ENCODE measurements at places on chromosomes 4 and X.

- no peak for DNase-seq
Measured at GRCh38 chr4:177957596-177958360, 515.5 kb upstream of the AGA start.

DNA sequence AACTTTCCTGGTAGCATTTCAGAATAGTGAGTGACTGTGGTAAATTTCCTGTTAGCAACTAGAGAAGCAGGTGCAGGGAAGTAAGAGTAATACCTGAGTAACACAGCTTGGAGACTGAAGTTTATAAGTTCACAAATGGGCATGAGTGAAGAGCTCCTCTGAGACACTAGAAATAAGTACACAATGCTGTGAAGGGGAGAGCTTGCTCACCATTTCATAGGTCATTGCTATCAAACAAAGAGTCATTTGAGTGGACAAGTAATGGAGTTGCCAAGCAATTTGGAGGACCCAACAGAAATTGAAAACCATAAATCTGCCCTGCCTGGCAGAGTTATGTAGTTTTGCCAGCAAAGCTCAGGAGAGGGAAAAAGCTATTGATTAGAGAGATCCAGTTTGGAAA is 523.6 kb downstream of the TRAM1L1 start:
- no peak for DNase-seq

DNA sequence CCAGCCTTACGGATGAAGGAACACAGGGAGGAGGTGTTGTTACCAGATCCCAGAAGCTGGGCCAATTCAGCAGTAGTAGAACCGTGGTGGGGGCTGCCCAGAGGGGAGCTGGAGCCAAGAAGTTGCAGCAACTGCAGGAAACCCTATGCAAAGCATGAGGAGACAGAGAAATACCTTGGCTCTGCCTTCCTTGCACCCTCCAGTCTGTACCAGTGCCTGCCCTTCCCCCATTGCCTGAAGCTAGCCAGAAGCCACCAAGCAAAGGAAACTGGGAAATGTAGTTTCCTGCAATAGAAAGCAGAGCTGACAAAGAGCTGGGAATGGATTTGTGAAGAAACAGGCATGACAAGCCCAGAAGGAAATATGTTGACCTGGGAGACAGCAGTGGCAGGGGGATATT is 108.7 kb upstream of the FUNDC1 start:
- no peak for DNase-seq

DNA sequence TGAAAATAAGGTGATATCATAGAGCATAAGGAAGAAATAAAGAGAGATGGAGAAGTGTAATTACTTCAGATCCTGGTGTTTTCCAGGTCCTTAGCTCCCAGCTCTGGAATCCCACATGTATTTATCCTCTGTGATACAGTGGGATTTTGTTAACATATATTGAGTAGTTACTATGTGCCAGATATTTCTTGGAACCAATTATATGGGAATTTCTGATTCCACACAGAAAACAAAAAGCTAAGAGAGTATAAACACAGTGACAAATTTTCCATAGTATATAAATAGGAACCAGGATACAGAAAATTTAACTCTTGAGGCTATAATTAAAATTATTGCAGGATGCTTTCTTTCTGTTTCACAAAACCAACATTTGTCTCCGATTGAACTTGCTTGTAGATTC is 1067.5 kb downstream of the PCDH7 start:
- DNase-seq: no peak

DNA sequence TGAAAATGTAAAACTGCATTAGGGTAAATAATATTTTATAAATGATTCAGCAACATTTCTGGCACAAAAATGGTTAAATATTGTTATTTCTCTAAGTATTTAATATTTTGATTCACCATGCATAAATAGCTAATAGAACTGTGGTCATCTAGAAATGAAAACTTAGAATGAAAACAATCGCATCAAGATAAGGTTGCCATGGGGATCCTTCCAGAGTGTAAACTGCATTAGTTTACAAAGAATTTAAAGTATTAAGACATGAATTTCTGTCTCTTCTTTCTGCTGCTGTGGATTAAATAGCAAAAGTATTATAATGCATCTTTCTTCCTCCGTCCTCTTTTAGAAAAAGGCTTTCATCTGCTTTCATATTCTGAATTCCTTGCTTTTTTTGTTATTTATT is 1064.6 kb upstream of the SLIT2 start:
- DNase-seq: no peak

DNA sequence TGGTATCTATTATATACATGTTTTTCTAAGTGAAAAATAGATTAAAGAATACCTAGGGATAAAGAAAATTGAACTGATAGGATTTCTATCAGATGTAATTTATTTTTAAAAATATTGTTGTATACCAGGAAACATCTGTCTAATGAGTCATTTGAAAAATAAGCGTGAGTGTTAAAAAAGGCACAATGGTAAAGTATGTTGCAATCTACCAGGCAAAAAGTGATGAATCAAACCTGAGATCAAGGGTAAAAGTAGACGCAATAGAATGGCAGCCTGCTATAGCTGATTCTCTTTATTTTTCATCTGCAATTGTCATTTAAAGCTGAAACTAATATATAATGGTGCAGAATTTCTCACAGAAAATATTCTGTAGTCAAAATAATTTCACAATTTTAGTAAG is 1119.6 kb downstream of the PCDH18 start:
- no peak for DNase-seq

GRCh38 chrX:49753691-49754090 is 57.9 kb upstream of the PAGE1 start:
- DNase-seq: no peak

GRCh38 chrX:85004255-85004654 is 578 bp downstream of the APOOL start:
- DNase-seq: no peak

GRCh38 chr4:39568805-39569204 is 41.6 kb upstream of the UGDH start:
- DNase-seq: no peak

DNA sequence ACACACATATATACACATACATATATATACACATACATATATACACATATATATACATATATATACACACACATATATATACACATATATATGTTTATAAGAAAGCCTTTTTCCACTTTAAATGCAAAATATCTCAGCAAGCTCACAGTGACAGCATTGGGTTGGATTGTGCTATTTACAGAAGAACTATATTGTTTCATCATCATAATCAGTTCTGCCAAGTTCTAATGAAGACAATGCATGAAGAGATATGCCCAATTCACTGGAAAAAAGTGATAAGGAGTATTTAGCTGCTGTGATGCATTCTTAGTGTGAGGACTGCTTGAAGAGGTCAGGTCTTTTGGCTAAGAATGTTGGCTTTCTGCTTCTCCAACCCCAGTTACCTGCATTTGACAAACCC is 54.4 kb downstream of the RNF150 start:
- no peak for DNase-seq

DNA sequence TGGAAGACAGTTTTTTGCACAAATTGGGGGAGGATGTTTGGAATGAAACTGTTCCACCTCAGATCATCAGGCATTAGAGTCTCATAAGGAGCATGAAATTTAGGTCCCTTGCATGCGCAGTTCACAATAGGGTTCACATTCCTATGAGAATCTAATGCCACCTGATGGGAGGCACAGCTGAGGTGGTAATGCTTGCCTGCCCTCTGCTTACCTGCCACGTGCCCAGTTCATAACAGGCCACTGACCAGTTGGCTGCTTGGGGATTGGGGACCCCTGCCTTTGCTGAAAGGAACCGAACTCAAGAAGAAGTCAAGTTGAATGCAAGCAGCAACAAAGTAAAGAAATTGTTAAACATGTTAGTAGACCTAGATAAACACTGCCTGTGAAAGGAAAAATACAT is 4.6 kb upstream of the HSPA4L start:
- no peak for DNase-seq

DNA sequence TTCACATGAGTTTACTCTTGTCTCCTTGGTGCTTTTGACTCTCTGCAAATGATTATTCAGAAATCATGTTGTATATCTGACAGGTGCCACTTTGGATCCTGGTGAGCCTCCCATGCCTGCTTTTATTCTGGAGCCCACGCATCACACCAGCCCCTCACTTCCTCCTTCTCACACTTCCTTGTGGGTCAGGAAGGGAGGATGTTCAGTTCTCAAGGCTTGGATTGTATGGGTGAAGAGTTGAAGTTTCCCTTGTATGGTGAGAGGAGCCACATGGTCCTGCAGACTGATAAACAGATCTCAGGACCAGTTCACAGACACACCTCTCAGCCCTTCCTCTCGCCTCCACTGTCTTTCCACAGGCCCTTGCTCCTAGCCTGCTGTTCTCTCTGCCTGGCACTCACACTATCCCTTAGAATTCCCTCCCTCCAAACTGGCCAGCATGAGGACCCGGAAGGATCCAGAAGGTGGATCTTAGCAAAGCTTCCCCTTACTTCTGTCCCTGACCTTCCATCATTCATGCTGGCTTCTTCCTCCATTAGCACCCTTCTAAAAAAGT is 92.1 kb downstream of the STK32B start:
- no peak for DNase-seq

DNA sequence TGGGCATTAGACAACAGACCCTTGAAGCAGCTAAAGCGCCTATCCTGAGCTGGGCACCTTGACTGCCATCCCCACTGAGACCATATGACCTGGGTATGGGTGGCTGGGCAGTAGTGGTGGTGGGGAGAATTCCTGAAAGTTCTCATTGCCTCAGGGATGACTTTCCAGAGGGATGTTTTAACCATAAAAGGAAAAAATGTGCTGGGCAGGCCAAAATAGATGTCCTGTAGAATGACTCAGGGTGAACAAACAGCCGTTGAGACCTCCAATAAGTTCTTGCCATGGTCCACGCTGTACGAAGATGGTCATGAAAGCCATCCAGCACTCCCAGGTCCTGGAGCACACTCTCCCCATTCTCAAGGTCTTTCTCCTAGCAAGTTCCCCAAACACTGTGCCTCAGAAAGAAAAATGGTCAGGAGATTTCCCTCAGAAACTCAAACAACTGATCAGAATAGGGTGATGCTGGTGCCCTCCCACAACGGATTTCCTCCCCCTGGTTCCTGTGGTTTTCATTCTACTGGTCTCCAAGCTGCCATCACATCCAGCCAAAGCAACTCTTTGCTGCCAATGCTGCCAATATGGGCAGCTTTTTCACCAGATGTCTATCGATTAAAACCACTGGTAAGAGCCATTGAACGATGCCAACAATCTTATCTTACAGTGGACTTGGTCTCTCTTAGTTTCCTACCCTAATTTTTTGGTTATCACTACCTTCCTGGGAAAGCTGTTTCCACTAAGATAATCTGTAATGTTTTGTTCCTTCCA is 11.2 kb downstream of the CDKN2AIP start:
- DNase-seq: no peak

DNA sequence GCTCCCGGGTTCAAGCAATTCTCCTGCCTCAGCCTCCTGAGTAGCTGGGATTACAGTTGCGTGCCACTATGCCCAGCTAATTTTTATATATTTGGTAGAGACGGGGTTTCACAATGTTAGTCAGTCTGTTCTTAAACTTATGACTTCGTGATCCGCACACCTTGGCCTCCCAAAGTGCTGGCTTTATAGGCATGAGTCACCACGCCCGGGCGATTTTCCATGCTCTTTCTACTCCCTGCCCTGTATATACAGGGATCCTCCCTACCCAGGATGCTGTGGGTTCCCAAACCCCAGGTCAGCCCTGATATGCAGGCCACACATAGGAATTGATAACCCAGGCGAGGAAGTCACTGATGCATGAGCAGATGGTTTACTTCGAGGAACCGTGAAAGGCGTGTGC is 31.4 kb downstream of the SSX5 start:
- no peak for DNase-seq

- no peak for DNase-seq
Measured at GRCh38 chrX:40158036-40158706, 60.4 kb upstream of the BCOR start.

DNA sequence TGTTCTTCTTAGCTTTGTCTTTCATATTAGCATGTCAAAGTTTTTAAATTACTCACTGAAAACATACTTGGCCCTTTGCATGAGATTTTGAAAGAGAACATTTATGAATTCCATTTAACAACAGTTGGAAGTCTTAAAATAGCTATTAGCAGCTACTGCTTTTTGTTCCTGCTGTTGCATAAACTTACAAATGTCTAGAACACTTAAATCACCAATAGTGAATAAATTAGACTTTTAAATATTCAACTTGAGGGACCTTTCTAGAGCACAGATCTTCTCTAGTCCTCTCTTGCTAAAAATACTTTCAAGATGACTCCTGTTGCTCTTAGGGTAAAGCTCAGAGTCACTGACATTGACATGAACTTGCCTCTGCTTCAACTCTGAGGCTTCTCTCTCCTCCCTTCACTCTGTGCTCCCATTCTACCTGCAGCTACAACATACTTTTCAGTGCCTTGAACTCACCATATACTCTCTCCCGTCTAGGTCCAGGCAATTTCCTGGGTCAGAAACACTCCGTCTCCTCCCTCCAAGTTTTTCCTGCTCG is 15.8 kb upstream of the TXK start:
- no peak for DNase-seq

- DNase-seq: no peak
Measured at GRCh38 chr4:175380841-175381240, 431.2 kb downstream of the GPM6A start.

DNA sequence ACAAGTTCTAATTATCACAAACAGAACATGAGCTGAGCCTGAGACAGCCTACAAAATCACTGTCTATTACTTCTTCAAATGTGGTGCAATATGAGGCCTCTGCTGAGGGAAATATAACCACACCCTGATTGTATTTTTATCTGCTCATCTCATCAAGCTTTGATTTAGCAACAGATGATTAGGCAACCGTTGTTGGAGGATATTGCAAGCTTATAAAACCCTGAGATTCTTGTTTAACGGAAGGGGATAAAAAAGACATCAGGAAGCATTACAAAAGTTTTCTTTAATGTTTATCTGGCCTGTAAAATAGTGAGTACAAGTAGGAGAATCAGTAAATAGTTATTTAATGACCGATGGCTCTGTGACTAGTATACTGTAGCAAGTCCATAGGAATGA is 108.5 kb downstream of the ZNF330 start:
- no peak for DNase-seq

- no peak for DNase-seq
Measured at GRCh38 chr4:109973529-109973905, 60.8 kb downstream of the EGF start.

GRCh38 chr4:151204925-151205524 is 71.9 kb upstream of the PRSS48 start:
- DNase-seq: no peak

DNA sequence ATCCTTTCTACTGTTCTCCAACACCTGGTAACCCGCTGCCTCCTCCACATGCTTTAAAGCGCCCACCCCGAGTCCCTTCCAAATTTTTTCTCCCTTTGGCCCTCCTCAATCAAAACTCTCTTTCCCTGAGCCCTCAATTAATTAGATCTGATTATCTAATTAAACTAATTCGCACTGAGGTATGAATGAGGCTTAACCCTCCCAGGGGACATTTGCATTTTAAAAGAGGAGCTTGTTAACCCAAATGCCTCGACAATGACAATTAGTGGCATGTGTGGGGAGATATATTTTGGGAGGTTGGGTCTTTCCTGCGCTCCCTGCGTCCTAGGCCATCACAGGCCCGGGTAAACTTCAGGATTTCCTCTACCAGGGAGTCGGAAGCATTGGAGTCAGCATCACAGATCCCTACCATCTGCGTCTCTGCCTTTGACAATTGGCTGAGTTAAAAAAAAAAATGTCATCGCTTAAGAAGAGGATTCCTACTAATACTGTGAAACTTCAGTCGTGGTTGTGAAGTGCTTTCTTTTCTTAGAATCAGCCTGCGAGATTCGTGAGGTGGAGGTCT is 50.6 kb downstream of the TENM3 start:
- DNase-seq: no peak
